ENCODE measurements at places on chromosomes 13 and 19. TPM values are rescaled to one million over a fixed set of nuclear protein-coding genes. Genes with fewer than 3 reads are reported as not detected.

The OR4F17 gene
- 6.7 TPM for total RNA-seq

The TGFBR3L gene
- total RNA-seq, result not detected

The PNMA8C gene
- not detected for total RNA-seq

The KIR3DL2 gene
- total RNA-seq, result 0.72 TPM

The PNMA8B gene
- total RNA-seq, result 3.1 TPM

The SYCN gene
- total RNA-seq, result not detected

The PABPC3 gene
- total RNA-seq, result 0.24 TPM

The TICAM1 gene
- total RNA-seq, result 4.6 TPM

The SYT5 gene
- total RNA-seq, result 1.9 TPM

DNA sequence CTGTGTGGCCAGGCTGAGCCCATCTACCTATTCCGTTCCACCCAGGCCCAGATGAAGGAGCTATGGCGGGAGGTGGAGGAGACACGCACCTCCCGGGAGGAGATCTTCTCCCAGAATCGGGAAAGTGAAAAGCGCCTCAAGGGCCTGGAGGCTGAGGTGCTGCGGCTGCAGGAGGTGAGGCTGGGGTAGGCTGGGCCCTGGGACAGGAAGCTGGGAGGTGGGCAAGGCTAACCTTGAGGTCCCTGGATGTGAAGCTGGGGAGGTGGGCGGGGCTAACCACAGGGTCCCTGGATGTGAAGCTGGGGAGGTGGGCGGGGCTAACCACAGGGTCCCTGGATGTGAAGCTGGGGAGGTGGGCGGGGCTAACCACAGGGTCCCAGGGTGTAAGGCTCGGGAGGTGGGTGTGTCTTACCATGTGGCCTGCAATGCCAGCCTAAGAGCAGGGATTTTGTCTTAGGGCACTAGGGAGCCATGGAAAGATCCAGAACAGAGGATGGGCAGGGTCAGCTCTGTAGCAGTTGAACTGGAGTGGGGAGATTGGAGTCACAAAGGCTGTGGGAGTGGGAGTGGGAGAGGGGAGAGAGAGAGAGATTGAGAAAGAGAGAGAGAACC, 36.9 kb downstream of the KCNC3 start:
- no peak for DNase-seq

GRCh38 chr13:100506600-100507422, 81.8 kb downstream of the GGACT start:
- no peak for DNase-seq

DNA sequence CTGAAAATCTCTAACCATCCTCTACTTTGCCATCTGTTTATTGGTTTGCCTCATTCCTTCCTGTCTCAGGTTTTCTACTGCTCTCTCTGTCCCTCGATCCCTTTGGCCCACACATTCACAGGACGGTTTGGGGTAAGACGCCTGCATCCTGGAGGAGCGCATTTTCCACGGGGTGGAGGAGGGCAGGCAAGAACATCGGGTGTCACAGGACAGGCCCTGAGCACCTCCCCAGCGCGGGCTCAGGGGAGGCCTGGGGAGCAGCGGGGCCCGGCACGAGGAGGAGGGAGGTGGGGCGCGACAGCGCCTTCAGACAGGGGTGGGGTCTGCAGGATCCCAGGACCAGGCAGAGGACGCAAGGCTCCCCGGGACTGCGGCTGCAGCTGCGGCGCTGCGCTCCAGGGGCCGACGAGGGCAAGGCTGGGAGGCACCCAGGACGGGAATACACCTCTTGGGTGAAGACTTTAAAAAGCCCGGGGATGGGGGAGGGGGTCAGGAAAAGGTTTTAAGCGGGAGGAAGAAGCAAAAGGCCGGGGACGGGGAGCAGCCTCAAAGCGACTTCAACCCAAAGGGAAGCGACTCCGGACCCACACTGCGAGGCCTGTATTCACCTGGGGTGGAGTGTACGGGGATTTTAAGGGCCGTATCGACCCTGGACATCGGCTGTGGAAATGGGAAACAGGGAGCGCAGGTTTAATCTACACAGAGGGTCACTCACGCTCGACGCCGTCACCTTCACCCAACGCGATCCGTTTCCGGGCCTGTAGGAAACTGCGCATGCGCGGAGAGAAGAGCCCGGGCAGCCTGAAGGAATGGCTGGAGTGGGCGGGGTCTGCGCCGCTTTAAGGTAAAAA, at the start of gene ZNF415:
TSS of gene ZNF415 (minus strand) at position 770 of the 851 bp plus-strand sequence. CDS start 10,234 bp downstream, outside the sequence.
- peak; percentile 94 for DNase-seq

DNA sequence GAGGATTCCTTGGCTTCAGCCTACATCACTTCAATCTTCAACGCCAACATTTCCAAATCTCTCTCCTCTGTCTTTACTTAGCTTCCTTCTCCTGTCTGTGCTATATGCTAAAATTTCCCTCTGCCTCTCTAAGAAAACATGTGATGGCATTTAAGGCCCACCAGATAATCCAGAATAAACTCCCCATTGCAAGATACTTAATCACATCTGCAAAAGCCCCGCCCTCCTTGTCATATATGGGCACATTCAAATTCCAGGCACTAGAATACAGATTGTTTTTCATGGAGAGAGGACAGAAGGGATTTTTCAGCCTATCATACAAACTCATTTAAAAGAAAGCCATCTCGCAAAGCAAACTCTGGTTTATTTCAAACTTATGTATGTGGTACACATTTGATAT, 16.2 kb downstream of the ARGLU1 start:
- peak; percentile 61 for DNase-seq

GRCh38 chr19:751501-752341, 809 bp downstream of the MISP start:
- DNase-seq, result peak; percentile 82

GRCh38 chr19:30672926-30673325, 300.7 kb downstream of the ZNF536 start:
- DNase-seq, result no peak

- peak; percentile 83 for DNase-seq
These were observed 10.1 kb downstream of the AP2S1 start for GRCh38 chr19:46840498-46840942.

DNA sequence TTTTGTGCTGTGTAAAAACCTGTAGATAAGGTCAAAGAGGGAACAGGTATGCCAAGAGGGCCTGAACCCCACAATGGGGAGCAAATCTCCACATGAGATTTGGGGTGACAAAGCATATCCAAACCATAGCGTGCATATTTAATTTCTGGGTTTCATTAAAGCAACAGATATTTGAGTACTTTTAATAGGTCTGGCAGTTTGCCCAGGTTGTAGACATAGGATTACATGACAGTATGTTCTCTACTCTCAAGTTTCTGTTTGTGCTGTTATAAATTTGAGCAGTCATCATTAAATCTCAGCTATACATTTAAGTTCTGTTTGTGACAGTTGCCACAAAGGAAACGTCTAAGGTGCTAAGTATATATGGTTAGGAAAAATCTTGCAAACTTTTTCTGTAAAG, 236.4 kb downstream of the ATP8A2 start:
- no peak for DNase-seq

DNA sequence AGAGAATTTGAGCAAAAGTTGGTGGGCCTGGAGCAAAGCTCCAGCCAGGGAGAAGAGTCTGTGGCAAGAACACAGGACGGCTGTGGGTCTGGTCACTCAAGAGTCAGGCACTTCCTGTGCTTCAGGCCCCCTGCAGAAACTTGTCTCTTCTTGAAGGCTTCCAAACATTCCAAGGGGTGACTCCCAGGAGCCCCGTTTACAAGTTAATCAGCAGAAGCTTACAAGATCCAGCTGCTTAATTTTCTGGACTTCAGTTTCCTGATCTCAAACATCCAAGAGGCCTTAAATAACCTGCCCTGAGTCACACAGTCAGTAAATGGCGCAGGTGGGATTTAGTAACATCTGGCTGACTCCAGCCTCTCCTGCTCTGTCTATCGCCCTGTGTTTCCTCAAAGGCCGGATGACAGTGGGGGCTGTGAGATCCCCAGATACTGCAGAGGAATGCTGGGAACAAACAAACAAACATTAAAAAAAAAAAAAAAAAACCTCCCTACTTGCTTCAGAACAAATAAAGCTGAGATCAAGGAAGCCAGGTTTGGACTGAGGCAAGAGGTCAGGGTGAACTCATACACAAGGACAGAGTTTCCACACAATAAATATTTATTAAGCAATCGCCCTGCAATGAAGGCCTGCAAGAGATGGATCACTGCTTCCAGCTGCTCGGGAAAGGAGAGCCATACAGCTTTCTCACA, 175.4 kb upstream of the RFC3 start:
- peak; percentile 76 for DNase-seq

DNA sequence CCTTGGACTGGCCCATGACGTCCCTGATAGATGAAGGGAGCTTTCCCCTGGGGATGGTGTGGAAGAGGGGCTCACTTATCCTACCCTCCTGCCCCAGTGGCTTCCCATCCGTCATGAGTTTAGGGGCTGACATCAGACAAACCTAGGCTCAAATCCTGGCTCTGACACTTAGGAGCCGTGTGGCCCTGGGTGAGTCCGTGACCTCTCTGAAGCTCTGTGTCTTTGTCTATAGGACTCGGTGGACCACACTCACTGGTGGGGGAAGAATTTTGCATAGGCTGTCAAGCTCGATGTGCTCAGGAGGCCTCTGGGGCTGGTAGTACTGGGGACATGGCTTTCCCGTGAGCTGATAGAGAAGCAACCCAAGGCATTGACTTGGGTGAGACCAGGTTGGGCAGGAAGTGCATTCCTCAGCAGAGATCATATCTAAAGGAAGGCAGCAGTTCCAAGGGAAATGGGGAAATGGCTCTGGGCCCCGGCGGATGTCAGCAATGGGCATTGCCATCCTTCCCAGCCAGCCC, 17.4 kb upstream of the AP1M2 start:
- DNase-seq, result peak; percentile 13

- DNase-seq, result no peak
These were observed 42.0 kb downstream of the GAS6 start for GRCh38 chr13:113821847-113822246.

DNA sequence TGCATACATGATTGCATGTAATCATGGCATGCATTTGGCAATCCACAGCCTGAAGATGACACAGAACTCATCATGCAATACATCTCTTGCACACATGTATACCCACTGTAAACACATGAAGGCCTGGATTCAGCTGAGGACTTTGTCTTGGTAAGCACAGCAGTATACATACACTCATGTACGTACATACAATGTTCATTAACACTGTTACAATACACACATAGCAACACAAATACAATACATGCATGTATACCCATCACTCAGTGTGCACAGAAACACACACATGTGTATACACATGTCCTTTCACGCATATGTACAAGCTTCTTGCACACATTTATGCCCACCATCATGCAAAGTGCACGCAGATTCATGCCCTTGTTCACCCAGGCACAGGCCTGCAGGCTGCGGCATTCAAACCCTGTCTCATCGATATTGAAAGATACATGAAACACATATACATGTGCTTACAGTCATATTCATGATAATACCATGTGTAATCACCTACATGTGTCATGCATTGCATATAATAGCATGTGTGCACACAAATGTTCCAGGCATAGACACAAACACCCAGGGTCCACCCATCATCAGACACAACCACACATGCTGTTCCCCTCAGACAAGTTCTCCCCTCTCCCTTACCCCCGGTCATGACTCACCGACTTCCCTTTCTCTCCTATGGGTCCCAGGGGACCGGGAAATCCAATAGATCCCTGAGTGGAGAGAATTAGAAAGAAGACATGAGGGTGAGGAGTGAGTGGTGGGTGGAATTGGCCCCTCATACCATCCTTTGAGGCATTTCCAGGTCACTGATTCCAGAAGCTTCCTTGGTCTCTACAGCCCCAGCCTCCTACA, 28.7 kb downstream of the COL5A3 start:
- DNase-seq, result no peak

DNA sequence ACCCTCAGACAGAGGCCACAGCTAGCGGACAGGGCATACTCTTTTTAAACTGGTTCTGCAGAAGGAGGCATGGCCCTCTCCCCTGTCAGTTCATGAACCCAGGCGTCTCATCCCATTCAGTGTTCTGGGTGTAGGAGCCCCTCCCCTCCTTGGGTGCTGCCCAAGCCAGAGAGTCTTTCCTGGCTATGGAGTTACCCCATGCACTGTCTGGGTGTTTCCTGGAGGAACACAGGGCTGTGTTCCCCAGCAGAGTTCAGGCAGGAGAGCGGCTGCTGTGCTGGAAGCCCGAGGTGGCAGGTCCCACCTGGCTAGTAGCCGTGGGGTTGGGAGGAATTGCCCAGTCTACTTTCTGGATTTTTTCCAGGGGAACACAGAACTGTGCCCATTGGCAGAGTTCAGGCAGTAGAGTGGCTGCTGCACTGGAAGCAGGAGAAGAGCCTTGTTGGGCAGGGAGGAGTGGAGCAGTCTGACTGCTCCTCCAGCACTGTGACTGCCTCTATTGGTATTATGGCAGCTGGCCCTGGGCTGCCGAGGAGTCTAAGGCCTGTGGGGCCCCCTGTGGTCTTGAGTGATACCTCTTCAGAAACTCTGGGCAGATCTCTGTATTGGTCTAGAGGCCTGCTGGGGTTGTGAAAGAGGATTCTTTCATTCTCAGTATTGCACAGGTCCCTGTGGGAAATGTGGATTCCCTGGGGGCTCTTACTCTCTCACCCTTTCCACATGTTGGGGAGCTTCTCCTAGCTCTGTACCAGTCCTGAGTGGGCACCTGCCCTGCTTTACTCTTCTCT, 168.3 kb downstream of the PCDH20 start:
- no peak for DNase-seq

GRCh38 chr19:31149441-31149941, 199.7 kb downstream of the TSHZ3 start:
- no peak for DNase-seq

- no peak for DNase-seq
These were observed 17.8 kb downstream of the KCTD15 start for GRCh38 chr19:33814181-33815165.

- no peak for DNase-seq
These were observed 23.3 kb upstream of the SPART start for GRCh38 chr13:36369268-36370107.

DNA sequence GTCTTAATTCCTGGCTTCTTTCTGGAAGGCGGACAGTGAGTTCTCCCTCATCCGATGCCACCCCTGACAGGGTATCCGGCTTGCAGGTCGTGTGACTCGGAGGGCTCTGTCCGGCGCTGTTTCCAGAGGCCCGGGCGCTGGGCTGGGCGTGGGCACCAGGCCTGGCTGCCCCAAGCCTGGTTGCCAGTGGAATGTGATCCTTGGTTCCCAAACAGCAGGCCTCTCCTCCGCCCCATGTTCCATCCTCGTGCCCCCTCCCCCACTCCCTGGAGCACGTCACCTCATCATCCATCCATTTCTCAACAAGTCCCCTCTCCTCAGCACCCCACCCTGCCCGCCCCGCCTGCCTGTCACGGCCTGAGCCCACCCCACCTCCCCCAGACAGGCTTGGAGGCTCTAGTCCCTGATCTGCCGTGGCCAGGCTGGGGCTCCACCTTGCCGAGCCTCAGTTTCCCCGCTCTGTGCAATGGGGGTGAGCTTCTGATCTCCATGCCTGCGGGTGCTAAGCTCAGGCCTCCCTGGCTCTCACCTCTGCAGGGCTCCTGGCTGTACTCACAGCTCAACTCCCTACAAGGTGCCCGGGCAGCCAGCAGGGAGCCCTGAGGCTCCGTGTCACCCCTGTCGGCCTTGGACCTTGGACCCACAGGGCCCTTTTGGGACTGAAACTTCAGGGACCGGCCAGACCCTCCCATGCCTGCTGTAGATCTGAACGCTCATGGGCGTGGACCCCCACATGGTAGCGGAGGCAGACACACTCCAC, 2.3 kb downstream of the TBXA2R start:
- DNase-seq, result no peak

GRCh38 chr13:104975272-104975671, 1560.2 kb downstream of the EFNB2 start:
- no peak for DNase-seq
